Anterior cingulate cortex (tissue), 58 donors: ENCODE measurements at places on chromosomes 2 and 18.

GRCh38 chr18:57635003-57635822, 13.6 kb upstream of the NARS1 start:
- no peak for DNase-seq

GRCh38 chr2:110818767-110819481, 86.6 kb downstream of the ACOXL start:
- no peak for DNase-seq

DNA sequence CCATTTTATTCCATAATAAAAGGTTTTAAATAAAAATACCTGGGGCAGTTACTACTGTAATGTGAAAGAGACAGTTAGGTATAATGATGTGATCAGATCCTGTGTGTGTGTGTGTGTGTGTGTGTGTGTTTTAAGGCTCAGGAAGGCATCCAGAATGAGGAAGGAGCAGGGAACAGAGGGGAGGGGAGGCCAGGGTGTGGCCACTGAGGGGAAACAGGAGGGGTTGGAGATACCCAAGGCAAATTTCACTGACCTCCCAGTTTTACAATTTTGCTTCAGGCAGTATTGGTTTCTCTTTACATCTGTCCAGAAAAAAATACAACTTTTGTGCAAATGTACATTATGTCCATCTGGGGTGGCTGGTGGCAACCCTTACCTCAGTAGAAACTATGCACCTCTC, 163.5 kb upstream of the FBXO11 start:
- no peak for DNase-seq

GRCh38 chr2:233832869-233833311, 21.4 kb downstream of the HJURP start:
- DNase-seq = peak; percentile 21

DNA sequence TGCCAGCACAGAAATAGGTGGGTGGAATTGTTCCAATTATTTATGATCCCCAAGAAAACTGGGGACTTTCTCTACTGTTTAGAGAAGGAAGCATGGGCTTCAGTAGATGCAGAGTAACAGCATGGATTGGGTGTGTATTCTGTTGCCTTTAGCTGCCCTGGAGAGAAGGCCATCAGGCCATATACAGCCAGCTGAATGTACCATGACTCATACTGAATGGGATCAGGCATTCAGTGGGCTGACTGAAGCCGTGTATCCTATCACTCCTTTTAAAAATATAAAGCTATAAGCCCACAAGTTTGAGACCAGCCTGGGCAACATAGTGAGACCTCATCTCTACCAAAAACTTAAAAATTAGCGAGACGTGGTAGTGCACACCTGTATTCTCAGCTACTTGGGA, 16.7 kb upstream of the PLEKHM3 start:
- DNase-seq = no peak

GRCh38 chr2:100174026-100174431, 31.6 kb upstream of the AFF3 start:
- DNase-seq = no peak

DNA sequence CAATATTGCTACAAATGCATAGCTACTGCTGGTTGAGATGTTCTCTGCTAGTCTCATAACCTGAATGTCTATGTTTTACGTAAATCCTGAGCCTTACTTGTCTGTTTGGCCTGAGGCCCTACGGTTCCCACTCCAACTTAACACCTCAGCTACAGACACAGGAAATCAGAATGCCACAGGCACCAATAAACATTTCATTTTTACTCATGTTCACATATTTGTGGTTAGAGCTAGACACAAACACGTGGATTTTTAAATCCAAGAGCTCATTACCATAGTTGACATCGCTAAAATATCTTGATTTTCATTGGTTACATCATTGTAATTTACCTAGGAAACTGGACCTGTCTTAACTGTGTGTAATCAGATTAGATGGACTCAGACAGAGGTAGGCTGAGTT, 263.8 kb upstream of the CDH19 start:
- DNase-seq = no peak

DNA sequence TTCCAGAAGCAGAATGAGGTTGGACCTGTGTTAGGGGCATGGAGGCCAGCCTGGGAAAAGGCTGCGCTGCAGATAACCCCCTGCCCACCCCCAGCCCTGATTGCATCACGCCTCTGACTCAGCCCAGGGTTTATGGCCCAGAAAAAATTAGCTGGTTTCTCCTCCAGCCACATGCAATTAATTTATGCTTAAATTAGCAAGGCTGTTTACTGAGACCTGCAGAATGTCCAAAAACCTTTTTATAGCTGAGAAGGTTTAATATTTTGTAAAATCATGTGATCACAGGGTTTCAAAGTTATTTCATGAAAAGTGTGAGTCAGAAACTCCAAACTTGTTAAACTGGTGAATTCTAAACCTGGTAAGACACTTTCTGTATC, 123.1 kb upstream of the HDAC4 start:
- no peak for DNase-seq

DNA sequence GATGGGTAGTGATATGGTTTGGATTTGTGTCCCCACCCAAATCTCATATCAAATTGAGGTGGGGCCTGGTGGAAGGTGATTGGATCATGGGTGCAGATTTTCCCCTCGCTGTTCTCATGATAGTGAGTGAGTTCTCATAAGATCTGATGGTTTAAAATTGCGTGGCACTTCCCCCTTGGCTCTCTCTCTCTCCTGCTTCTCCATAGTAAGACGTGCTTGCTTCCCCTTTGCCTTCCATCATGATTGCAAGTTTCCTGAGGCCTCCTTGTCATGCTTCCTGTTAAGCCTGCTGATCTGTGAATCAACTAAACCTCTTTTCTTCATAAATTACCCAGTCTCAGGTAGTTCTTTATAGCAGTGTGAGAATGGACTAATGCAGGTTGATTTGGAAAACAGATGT, 223.2 kb upstream of the APCDD1 start:
- no peak for DNase-seq

- DNase-seq = no peak
These were observed 1392.1 kb upstream of the CELF4 start for GRCh38 chr18:38957736-38958135.

DNA sequence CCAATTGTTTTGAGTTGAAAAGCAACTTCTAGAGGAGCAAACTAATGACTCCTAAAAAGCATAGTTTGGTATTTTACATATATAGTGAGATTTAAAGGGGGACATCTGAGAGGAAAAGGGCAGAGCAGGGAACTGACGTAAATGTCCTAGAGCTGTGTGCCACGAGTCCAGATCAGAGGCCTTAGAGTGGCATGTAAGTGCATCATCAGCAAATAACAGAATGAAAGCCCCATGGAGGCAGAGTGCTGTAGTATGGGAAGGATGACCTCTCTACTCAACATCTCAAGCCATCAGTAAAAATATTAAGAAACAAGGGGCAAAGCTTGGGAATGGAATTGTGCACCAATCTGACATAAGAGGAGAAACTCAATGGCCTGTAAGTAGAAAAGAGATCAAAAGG, 31.4 kb downstream of the SCG2 start:
- DNase-seq = no peak

DNA sequence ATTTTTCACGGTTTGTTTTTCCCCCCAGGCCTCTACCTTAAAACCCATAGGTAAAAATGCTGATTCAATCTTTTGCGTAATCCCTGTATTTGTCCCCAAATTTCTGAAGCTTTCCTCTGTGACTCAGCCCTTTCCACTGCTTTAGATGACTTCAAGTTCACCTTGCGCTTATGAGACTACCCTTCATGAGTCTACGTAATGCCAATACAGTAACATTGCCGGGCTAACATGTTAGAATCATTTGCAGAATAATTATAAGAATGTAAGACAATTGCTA, 283.0 kb downstream of the TMX3 start:
- DNase-seq = no peak

- DNase-seq = no peak
These were observed 135.5 kb downstream of the PDE1A start for GRCh38 chr2:182291296-182291695.
